Mucosa of gallbladder (tissue), 1 donor: ENCODE measurements at places on chromosomes 12 and 14. TPM values are rescaled to one million over a fixed set of nuclear protein-coding genes. Genes with fewer than 3 reads are reported as not detected.

Gene ZNF605
- 17.7 TPM for total RNA-seq

Gene HIGD1C
- total RNA-seq = not detected

Gene APPL2
- total RNA-seq = 112 TPM

Gene SLC39A5
- 49.9 TPM for total RNA-seq

Gene ATG101
- 38.6 TPM for total RNA-seq

DNA sequence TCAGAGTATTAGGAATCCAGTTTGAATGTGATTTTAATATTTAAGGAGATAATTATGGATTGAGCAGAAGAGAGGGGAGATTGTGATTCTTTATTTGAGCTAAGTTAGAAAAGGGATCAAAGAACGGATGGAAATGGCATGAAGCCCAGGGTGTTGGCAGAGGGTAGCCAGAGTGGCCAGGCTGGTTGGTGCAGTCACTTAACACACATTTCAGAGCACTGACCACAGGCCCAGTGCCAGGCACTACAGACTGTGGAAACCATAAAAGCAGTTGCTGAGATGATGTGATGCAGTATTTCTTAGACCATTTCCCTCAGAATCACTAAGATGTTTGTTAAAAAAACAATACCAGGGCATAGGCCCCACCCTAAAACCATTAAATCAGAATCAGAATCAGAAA, 167.7 kb upstream of the AMIGO2 start:
- peak; percentile 76 for DNase-seq

- DNase-seq = no peak
Observed at GRCh38 chr12:16472631-16473030, 125.2 kb downstream of the MGST1 start.

- no peak for DNase-seq
Observed at GRCh38 chr12:132004946-132005345, 55.2 kb downstream of the EP400 start.

- no peak for DNase-seq
Observed at GRCh38 chr14:83826838-83827237, 1703.1 kb upstream of the FLRT2 start.

GRCh38 chr14:105315211-105315721, 718 bp downstream of the PACS2 start:
- peak; percentile 42 for DNase-seq

DNA sequence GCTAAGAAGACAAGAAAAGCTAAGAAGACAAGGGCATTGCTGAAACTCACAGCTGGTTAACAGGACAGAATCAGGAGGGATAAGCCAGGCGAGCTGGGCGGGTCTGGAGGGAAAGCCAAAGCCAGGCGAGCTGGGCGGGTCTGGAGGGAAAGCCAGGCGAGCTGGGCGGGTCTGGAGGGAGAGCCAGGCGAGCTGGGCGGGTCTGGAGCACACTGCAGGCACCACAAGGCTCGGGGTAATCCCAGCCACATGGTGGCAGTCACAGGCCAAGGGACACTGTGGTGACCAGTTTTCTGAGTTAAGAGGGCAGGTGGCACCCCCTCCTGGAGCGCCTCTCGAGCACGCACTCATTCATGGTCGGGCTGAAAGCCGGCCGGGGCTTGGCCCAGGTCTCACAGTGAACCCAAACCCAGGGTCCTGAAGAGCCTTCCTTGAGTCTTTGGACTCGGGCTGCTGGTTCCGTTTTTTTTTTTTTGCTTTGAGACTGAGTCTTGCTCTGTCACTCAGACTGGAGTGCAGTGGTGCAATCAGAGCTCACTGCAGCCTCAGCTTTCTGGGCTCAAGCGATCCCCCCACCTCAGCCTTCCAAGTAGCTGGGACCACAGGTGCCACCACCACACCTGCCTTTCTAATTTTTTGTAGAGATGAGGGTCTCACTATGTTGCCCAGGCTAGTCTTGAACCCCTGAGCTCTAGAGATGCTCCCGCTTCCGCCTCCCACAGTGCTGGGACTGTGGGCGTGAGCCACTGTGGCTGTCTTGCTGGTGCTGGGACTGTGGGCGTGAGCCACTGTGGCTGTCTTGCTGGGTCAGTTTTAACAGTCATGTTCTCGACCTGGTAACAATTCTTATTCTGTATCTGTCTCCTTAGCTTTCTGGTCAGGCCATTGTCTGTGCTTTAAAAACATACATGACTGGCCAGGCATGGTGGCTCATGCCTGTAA, 40.2 kb downstream of the HSP90AA1 start:
- DNase-seq = peak; percentile 81

GRCh38 chr14:61153914-61154545, 127.1 kb downstream of the TMEM30B start:
- DNase-seq = no peak

GRCh38 chr12:39788239-39788638, 168.6 kb upstream of the ABCD2 start:
- no peak for DNase-seq

DNA sequence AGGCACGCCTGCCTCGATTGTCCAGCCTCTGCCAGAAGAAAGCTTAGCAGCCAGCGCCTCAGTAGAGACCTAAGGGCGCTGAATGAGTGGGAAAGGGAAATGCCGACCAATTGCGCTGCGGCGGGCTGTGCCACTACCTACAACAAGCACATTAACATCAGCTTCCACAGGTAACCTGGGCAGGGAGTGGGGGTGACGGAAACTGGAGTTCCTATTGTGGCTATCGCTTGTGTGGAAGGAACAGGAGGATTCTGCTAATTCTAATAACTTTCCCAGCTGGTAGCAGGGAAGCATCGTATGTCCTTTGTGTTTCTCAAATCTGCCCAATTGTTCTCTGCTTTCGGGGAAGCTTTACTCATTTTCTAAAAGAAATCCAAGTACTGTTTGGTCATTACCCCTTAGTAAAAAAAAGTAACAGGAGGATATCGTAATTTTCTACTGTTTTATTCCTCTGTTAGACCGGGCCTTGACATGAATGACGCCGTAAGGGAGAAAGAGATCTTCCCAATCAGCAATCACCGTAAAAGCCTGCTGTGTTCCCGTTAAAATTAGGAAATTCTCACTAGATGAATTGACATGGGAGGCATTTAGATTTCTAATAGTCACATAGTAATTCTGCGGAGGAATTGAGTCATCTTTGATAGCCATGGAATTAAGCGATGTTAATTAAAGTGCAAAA, 449 bp downstream of the THAP2 start:
- no peak for DNase-seq
